T-helper 17 cell (primary cell): ENCODE measurements at places on chromosomes 3 and 15.

DNA sequence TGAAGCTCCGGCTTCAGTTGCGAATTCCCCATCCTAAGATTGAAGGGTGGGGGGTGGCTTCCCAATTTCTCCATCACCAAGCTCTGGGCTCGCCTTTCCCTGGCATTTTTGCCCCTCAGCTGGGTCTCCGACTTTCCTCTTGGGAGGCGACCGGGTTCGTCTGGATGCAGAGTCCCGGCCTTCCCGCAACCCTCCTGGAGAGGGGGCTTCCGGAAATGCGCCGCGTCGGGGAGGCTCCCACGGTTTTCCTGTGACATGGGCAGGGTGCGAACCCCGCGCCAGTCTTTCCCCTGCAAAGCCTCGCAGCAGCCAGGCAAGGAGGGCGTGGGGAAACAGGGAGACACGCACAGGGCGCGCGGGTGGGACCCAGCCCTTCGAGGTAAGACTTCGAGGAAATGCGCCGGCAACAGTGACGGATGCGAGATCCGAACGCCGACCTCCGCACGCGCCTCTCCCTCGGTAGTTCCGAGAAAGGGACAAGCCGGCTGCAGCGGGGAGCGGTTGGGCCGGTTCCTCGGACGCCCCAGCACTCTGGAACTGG, 466 bp upstream of the HCN4 start:
- DNase-seq, result no peak

DNA sequence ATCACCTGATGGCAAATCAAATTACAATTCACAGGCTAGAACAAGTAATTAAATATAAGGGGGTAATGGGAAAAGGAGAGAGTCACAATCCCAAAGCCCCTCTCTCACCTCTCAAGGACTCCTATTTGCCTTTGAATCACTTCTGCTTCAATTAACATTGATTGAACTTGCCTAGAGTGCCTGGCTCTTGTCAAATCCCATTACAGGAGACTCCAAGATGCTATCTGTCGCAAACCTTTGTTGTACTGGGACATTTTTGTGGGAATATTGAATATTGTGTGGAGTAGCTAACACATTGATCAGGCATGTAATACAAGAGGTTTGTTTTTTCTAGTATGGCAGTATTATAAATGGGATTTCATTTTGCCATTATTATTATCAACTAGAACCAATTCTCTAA, 412.8 kb upstream of the AZI2 start:
- no peak for DNase-seq

GRCh38 chr3:46318207-46318927, 35.5 kb upstream of the CCR2 start:
- no peak for DNase-seq

DNA sequence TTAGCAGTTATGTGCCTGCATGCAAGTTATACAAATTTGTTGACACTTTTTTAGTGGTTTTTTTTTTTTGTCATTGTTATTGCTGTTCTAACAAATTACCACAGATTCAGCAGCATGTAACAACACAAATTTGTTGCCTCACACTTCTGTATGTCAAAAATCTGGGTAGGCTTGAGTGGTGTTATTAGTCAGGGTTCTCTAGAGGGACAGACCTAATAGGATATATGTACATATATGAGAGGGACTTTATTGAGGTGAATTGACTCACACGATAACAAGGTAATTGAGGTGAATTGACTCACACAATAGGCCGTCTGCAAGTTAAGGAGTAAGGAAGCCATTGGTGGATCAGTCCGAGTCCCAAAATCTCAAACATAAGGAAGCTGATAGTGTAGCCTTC, 15.0 kb upstream of the PLSCR1 start:
- no peak for DNase-seq

DNA sequence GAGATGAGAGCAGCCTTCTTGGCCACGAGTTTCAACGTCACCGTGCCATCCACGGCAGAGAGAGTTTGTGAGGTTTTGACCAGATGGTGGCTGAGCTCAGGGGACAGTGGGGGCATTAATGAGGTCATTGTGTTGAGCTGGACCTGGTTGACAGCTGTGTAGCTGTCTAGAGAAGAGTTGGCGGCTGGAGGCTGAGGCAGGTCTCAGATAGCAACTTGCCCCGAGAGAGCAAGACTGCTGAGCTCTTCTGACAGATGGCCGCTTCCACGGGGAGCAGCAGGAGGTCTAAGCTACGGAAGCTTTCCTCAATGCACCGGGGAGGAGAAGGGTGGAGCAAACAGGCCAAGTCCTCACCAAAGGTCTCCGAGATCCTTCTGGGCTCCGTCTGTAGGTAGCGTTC, 44.8 kb upstream of the EIF5A2 start:
- no peak for DNase-seq

- no peak for DNase-seq
Measured at GRCh38 chr3:94776401-94776915, 713.6 kb downstream of the NSUN3 start.

DNA sequence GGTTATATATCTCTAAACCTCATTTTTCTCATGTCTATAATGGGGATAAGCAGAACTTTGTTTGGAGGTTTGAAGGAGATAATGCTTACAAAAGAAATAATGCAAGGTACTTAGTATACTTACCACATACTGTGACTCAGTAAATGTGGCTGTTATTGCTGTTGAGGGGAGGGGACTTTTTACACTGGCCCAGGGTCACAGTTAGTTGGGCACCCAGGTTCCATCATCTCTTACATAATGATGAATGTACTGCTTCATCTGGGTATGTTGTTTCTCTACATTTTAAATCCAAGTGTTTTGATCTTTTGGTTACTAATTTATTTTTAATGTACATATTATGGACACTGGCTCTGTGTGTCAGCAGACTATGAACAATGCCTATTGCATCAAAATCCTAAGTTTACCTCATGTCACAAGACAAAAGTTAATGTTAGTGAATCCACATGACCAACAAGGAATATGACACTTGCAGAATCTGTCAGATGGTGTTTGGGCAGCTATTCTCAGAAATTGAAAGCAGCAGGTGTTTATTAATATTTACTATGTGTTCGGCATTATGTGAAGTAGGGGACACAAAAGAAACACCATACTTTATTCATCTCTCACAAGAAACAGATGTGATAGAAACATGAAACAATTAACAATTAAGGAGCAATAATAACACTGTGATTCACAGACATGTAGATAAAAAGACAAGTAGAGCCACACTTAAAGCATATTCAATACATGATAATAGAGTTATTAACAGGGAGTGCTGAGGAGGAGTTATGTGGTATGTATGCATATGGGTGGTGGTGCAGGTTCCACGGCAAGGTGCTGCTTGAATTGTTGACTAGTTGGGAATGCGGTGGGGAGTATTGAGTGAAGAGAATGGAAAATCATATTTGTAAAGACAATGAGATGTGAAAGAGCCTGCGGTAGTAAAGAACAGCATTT, 109.7 kb downstream of the GALK2 start:
- no peak for DNase-seq
